ENCODE measurements at places on chromosomes 2 and 18.

DNA sequence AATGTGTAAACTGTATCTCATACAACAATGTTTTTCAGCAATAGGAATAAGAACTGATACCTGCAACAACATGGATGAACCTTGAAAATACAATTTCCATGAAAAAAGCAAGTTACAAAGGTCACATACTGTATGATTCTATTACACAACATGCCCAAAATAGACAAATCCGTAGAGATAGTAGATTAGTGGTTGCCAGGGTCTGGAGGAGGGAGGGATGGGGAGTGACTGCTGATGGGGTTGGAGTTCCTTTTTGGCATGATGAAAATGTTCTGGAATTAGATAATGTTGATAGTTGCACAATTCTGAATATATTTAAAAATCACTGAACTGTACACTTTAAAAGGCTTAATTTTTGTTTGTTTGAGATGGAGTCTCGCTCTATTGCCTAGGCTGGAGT is 33.8 kb downstream of the UBXN4 start:
- H3K27me3 ChIP-seq, result no peaks in the 10 kb centered on the region
- H3K27ac ChIP-seq, result no peak overlapping the region

GRCh38 chr2:100704711-100705110 is 115.2 kb upstream of the NPAS2 start:
- no peak overlapping the region for H3K27ac ChIP-seq
- H3K4me3 ChIP-seq, result no peak overlapping the region
- DNase-seq, result no peak
- H3K36me3 ChIP-seq, result no peaks in the 10 kb centered on the region
- H3K4me1 ChIP-seq, result peaks cover 3% of the 10 kb centered on the region

DNA sequence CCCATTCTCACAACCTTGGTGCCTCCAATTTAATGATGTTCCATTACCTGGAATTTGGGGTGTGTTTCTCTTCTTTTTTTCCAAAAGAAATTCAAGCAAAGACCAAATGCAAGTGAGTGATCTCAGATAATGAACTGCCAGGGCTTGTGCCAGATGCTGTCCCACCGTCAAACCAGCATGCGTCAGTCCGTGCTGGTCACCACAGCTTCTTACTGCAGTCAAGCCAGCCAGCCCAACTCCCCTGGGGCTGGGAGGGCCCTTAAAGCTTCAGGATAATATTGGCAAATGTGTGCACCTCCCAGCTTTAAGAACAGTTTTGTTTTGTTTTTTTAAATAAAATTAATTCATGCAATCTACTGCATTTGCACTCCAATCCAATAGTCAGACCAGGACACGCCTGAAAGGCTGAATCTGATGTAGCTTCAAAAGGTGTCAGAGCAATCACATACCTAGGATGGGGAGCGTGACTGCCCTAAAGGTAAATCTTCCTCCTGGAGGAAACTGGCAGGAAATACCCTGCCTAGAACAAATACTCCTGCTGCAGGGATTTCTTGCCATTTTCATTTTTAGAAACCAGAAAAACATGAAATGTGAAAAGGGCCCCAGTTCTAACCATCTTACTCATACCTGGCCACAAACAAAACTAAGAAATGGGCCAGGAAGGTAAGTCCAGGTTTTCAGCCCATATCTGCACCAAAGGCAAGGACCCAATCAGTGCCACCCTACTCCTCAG is 26.8 kb upstream of the SP3 start:
- no peaks in the 10 kb centered on the region for H3K4me1 ChIP-seq
- no peaks in the 10 kb centered on the region for H3K36me3 ChIP-seq
- no peak for DNase-seq
- H3K4me3 ChIP-seq, result no peak overlapping the region
- H3K27me3 ChIP-seq, result no peaks in the 10 kb centered on the region
- no peak overlapping the region for H3K27ac ChIP-seq

DNA sequence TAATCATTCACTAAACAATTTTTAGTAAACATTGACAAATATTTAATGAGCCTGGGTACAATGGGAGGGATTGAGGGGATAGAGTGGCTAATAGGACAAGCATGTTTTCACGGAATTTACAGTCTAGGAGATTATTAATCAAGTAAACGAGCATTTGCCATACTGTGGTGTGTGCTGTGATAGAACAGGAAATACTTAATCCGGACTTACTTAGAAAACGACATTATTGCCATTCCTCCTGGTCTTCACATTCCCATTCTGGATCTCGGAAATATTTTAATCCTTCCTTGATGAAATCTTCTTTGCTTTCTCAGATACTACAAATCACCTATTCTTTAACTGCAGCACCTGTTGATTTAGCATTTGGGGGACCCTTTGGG is 905 bp downstream of the TTLL4 start:
- H3K36me3 ChIP-seq, result no peaks in the 10 kb centered on the region
- peak overlapping the region; percentile 79 for H3K4me3 ChIP-seq

- no peak overlapping the region for H3K27ac ChIP-seq
- peak; percentile 7 for DNase-seq
- no peaks in the 10 kb centered on the region for H3K27me3 ChIP-seq
- no peak overlapping the region for H3K4me3 ChIP-seq
- H3K4me1 ChIP-seq, result no peaks in the 10 kb centered on the region
These were observed 77.3 kb upstream of the PHLPP1 start for GRCh38 chr18:62637807-62638687.

DNA sequence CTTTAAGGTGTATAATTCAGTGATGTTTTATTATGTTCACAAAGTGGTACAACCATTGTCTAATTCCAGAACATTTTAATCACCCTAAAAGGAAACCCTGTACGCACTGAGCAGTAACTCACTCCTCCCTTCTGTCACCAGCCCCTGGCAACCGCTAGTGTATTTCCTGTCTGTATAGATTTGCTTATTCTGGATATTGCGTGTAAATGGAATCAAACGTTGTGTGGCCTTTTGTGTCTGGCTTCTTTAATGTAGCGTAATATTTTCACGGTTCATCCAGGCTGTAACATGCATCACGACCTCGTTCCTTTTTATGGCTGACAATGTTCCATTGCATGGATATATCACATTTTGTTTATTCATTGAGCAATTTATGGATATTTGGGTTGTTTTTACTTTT is 8.3 kb downstream of the ZDBF2 start:
- no peaks in the 10 kb centered on the region for H3K4me1 ChIP-seq
- no peak for DNase-seq
- H3K36me3 ChIP-seq, result no peaks in the 10 kb centered on the region
- H3K4me3 ChIP-seq, result no peak overlapping the region

DNA sequence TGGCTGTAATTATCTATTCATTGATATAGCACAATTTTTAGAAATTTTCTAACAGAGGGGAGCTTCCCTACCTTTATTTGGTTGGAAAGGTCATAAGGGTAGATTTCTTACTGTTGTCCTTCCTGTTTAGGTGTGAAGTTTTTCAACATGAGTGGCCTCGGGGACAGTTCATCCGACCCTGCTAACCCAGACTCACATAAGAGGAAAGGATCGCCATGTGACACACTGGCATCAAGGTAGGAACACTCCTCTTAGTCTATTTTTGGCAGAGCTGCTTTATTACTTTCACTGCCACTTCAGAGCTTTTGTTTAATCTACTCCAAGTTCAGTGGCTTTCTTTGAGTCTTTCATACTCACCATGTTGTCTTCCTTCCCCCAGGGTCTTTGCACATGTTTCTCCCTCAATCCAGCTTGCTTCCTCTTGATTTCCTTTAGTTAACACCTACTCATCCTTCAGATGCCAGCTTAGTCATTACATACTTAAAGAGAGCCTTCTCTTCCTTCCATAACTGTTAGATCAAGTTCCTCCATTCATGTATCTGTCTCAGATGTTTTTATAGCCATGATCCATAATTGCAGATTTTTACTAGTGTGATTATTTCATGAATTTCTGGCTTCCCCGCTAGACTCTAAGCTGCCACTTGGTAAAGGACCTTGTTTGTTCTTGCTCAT is 134.5 kb downstream of the PTRHD1 start:
- H3K4me1 ChIP-seq, result no peaks in the 10 kb centered on the region
- H3K4me3 ChIP-seq, result no peak overlapping the region
- H3K27ac ChIP-seq, result no peak overlapping the region
- H3K27me3 ChIP-seq, result no peaks in the 10 kb centered on the region

DNA sequence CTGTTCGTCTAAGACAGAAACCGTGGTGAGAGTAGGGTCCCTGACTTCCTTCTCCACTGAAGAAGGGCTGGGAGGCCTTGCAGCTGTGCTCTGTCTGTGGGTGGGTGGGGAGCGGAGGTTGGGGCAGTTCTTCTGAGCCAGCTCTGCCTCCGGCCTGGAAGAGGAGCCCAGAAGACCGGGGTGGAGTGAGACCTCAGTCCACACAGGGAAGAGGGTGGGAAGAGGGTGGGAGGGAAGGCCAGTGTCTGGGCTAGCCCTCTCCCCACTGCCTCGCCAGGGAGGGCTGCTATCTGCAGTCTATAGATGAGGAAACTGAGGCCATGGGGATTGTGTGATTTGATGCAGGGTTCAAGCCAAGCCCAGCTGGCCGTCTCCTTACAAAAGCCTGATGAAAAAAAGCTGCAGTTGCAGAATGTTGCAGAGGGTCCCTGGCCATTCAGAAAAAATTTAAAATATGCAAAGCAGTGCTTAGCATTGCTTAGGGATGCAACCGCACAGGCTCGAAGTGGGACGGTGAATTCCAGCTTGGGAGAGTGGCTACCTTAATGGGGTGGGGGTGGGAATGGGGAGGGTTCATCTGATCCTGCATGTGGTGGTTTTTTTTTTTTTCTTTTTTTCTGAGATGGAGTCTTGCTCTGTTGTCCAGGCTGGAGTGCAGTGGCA is 181.6 kb upstream of the HS6ST1 start:
- H3K36me3 ChIP-seq, result no peaks in the 10 kb centered on the region
- no peaks in the 10 kb centered on the region for H3K4me1 ChIP-seq
- H3K27ac ChIP-seq, result no peak overlapping the region
- no peak overlapping the region for H3K4me3 ChIP-seq
- no peaks in the 10 kb centered on the region for H3K27me3 ChIP-seq

GRCh38 chr2:119174993-119175347 is 16.4 kb upstream of the C1QL2 start:
- H3K27ac ChIP-seq, result no peak overlapping the region
- no peak for DNase-seq
- H3K36me3 ChIP-seq, result no peaks in the 10 kb centered on the region

Measured in naive thymus-derived CD4-positive, alpha-beta T cell (primary cell).